Activated naive CD4-positive, alpha-beta T cell treated with anti-CD3 and anti-CD28 coated beads, Interleukin-2, amount 50 U/mL, for 16 hours (primary cell): ENCODE measurements at places on chromosomes 2 and 18.

- no peak for DNase-seq
Measured at GRCh38 chr2:107276034-107276433, 390.1 kb upstream of the ST6GAL2 start.

DNA sequence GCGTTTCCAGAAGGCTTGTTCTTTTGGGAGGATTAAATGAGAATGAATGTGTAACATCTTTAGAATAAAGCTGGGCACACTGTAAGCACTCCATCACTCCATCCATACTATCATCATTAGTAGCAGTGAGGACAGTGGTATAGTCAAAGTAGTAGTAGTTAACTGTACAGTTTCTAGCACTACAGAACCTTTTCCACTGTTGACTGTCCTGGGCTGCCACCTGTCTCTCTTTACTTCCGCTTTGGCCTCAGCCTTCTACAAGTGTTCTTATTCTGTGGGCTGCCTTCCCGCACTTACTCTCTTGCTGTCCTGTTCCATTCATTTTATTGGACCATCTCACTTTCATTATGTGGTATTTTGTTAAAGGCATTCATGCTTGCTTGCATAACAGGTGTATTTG, 3.3 kb downstream of the SLC9A2 start:
- no peak for DNase-seq

- no peak for DNase-seq
Measured at GRCh38 chr18:34880403-34880802, 160.8 kb upstream of the MAPRE2 start.

DNA sequence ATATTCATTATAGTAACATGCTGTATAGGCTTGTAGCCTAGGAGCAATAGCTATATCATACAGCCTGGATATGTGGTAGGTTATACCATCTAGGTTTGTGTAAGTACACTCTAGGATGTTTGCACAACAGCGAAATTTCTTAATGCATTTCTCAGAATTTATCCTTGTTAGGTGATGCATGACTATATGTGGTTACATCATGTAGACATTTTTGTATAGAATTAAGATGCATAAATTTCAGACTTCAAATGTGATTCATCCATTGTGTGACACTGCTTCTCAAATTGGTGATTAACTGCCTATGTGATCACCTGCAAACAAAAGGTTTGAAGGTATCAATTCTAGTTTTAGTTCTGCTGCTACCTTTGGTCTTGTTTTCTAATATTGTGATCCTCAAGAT, 1787.0 kb upstream of the PIK3C3 start:
- DNase-seq: no peak

- DNase-seq: no peak
Measured at GRCh38 chr2:204401114-204401513, 144.2 kb upstream of the PARD3B start.

DNA sequence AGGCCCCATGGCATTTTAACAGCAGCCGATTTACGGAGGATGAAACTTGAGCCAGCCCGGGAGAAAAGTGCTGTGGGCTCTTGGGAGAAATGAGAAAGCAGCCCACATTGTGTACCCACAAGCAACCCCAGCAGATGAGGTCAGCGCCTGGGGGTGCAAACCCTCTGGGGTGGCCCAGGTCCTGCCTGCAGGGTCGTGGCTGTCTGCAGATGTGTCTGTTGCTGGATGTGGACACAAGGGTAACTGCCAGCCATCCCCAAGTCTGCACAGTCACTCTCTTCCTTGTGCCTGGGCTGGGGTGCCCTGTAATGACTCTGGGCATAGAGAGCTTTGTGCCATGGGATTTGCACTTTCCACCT, 170.8 kb downstream of the PRKCE start:
- DNase-seq: no peak

DNA sequence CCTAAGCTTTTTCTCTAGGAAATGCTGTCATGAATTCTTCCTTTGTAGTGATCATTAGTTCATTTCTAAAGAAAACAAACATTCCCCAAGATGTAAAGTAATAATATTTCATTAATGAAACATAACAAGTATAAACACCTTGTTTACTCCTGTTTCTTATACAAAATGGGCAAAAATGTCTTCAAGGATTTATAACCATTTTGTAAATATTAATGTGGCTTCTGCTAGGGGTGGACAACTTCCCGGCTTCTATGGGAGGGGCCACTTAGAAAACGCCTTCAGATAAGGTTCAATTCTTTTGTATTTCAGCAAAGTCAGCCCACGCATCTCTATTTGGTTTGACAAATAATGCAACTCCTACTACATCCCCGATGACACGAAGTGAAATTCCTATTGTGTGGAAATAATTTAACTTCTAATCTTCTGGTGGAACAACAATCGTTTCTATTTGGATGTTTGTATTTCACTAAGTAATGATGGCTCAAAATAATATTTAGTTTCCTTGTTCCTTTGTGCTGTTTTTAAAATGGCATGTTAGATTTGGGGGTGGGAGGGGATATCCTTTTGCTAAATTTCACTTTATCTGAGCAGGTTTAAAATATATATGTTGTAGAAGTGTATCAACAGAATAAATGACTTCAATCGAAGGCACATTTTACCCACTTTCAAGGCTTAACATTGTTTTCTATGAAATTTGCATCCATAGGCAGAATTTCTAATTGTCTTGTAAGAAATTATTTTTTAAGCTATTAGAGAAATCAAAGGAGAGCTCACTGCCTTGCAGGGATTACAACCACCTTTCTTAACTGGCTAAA, 14.7 kb upstream of the HOXD1 start:
- no peak for DNase-seq
